ENCODE measurements at places on chromosomes 5 and 9. TPM values are rescaled to one million over a fixed set of nuclear protein-coding genes. Genes with fewer than 3 reads are reported as not detected.

The FOXD4L5 gene
- total RNA-seq, result 0.75 TPM

- H3K36me3 ChIP-seq, result no peaks in the 10 kb centered on the region
- H3K4me3 ChIP-seq, result no peak overlapping the region
Observed at GRCh38 chr9:103615994-103616393, 478.1 kb upstream of the SMC2 start.

The ITGA1 gene
- 34.0 TPM for total RNA-seq

The PTGR1 gene
- 0.35 TPM for total RNA-seq

The SLC6A7 gene
- not detected for total RNA-seq

The MEGF10 gene
- total RNA-seq, result not detected

- H3K4me1 ChIP-seq, result peaks cover 5% of the 10 kb centered on the region
- H3K4me3 ChIP-seq, result no peak overlapping the region
- DNase-seq, result no peak
Observed at GRCh38 chr9:100219347-100219746, 120.3 kb downstream of the INVS start.

- H3K27me3 ChIP-seq, result no peaks in the 10 kb centered on the region
- H3K27ac ChIP-seq, result no peak overlapping the region
- no peak for DNase-seq
- peaks cover 15% of the 10 kb centered on the region for H3K36me3 ChIP-seq
Observed at GRCh38 chr5:137845472-137845871, 22.2 kb upstream of the MYOT start.

The ESM1 gene
- total RNA-seq, result not detected

The COL15A1 gene
- total RNA-seq, result 0.15 TPM

- no peak overlapping the region for H3K4me3 ChIP-seq
- no peaks in the 10 kb centered on the region for H3K27me3 ChIP-seq
- H3K27ac ChIP-seq, result no peak overlapping the region
- DNase-seq, result no peak
- peaks cover 13% of the 10 kb centered on the region for H3K4me1 ChIP-seq
- no peaks in the 10 kb centered on the region for H3K36me3 ChIP-seq
Observed at GRCh38 chr9:112796485-112796884, 45.9 kb downstream of the SNX30 start.

- no peaks in the 10 kb centered on the region for H3K36me3 ChIP-seq
- no peak for DNase-seq
- no peak overlapping the region for H3K4me3 ChIP-seq
- no peak overlapping the region for H3K27ac ChIP-seq
Observed at GRCh38 chr5:168870910-168871309, 291.7 kb upstream of the PANK3 start.

- no peaks in the 10 kb centered on the region for H3K4me1 ChIP-seq
- H3K4me3 ChIP-seq, result no peak overlapping the region
- no peaks in the 10 kb centered on the region for H3K36me3 ChIP-seq
Observed at GRCh38 chr5:52906845-52907244, 82.3 kb upstream of the ITGA2 start.

DNA sequence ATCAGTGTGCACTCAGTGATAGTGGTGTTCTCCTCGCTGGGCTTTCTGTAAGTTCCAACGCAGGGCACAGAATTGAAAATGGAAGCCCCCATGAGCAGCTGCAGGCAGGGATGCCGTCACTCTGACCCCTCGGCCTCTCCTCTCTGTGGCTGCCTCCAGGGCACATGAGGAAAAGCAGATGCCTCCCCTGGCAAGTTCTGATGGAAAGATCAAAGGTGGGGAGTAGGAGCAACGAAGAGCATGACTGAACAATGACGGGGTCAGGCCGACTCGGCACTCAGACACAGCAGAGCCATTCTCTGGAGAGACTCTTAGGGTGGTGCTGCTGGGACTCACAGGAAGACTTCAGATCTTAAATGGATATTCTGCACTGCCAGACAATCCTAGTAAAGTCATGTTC is 65.6 kb upstream of the CKMT2 start:
- H3K27me3 ChIP-seq, result peaks cover 10% of the 10 kb centered on the region
- H3K4me3 ChIP-seq, result no peak overlapping the region
- H3K4me1 ChIP-seq, result no peaks in the 10 kb centered on the region
- no peak overlapping the region for H3K27ac ChIP-seq

- H3K27ac ChIP-seq, result no peak overlapping the region
- H3K4me1 ChIP-seq, result no peaks in the 10 kb centered on the region
- no peak overlapping the region for H3K4me3 ChIP-seq
- H3K36me3 ChIP-seq, result no peaks in the 10 kb centered on the region
Observed at GRCh38 chr5:10124287-10124686, 125.4 kb downstream of the ATPSCKMT start.

- no peak overlapping the region for H3K27ac ChIP-seq
- peaks cover 18% of the 10 kb centered on the region for H3K4me1 ChIP-seq
- no peak overlapping the region for H3K4me3 ChIP-seq
- DNase-seq, result no peak
- no peaks in the 10 kb centered on the region for H3K27me3 ChIP-seq
- H3K36me3 ChIP-seq, result peaks cover 1% of the 10 kb centered on the region
Observed at GRCh38 chr9:94950040-94950578, 223.6 kb downstream of the AOPEP start.

DNA sequence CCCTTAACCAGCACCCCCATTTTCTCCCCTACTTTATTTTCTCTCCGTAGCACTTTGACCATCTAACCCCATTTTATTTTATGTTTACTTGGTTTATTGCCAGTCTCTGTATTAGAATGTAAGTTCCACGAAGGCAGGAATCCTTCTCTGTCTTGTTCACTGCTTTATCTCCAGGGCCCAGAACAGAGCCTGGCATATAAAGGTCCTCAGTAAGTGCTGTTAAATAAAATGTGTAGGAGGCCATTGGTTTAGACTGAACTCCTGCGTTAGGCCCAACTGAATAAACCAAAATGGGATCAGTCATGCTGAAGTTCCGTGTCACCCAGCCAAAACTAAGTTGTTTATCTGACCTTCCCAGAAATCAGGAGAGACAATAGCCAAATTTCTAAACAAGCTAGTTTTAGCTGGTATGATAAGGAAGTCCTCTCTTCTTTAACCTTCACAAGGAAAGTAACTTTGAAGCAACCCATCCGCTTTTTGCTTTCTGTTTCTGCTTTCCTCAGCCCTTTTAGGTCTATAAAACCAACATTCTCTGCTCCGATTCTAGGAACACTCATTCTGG is 29.0 kb upstream of the CCNJL start:
- no peaks in the 10 kb centered on the region for H3K36me3 ChIP-seq
- DNase-seq, result no peak

DNA sequence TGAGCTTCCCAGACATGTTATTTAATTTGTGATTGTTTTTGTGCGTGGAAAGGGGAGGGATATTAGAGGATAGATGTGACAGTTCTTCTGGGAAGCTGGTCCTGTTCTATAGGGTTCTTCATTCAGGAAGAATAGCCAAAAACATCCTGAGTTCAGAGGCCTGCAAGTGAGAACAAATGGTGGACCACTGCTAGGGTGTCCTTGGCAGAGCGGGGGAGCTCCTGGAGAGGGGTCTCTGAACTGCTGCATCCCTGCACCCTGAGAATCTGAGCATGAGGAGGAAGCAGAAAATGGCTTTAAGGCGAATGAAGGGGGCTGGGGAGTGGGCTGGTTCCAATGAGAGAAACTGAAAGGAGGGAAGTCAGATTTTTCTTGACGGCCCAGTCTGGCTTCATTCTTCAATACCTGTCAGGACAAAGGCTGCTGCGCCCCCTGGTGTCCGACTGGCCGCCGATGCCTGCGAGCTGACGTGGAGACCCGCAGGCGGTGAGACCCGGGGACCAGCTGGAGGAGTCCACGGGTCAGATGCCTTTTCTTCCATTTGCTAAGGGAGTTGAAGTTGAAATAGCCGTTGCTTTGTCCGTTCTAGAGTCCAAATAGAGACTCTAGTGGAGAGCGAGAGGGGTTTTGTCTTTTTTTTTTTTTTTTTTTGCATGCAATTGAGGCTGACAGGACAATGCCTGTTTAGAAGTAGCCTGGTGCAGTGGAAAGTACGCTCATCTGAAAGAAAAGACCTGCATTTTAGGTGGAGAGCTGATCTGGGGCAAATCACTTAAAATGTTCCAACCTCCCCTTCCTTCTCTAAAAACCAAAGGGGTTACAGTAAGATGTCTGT is 39.5 kb upstream of the NFIB start:
- peaks cover 7% of the 10 kb centered on the region for H3K4me1 ChIP-seq
- H3K27me3 ChIP-seq, result peaks cover 57% of the 10 kb centered on the region
- no peak overlapping the region for H3K4me3 ChIP-seq
- no peaks in the 10 kb centered on the region for H3K36me3 ChIP-seq

GRCh38 chr9:35179347-35180280 is 17.8 kb downstream of the UNC13B start:
- no peak overlapping the region for H3K27ac ChIP-seq
- no peak for DNase-seq
- no peaks in the 10 kb centered on the region for H3K36me3 ChIP-seq
- no peak overlapping the region for H3K4me3 ChIP-seq
- H3K4me1 ChIP-seq, result no peaks in the 10 kb centered on the region

Measured in activated B cell treated with CpG ODN at 0.5 μM for 24 hours (primary cell).